ENCODE measurements at places on chromosomes 7 and 10. TPM values are rescaled to one million over a fixed set of nuclear protein-coding genes. Genes with fewer than 3 reads are reported as not detected.

The GRM3 gene
- not detected for total RNA-seq

DNA sequence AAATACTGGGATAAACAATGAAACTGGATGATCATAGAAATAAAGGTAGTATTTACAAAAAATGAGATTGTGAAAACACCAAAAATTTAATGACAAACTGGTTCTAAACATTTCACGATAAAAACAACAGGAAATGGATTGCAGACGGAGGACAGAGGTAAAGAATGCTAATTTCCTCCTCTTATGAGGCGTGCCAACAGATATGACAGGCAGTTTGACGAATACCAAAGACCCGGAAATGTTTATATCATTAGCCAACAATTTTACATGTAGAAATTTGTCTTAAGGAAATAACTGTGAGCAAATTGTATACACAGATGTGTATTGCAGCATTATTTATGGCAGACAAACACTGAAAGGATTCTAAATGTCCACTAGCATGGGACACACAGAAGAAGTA lies 162.0 kb upstream of the MGMT start:
- no peak for DNase-seq

- DNase-seq: peak; percentile 63
Observed at GRCh38 chr7:77450054-77450453, 33.9 kb upstream of the GSAP start.

DNA sequence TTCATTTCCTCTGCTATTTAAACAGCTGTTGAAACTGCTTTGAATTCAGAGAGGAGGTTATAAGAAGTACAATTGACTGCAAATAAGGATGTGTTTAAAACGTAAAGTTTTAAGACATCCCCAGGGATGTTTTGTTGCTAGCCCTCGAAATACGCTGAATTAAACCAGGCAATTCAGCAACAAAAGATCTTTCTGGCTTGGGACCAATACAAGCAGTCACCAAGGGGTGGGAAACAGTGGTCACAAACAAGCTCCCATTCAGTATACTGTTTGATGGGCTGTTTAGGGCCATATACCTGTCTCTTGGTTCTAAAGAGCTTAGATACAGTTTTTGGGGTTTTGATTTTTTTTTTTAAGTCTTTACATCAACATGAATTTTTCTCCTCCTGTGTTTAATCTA lies 446.3 kb upstream of the POT1 start:
- no peak for DNase-seq

DNA sequence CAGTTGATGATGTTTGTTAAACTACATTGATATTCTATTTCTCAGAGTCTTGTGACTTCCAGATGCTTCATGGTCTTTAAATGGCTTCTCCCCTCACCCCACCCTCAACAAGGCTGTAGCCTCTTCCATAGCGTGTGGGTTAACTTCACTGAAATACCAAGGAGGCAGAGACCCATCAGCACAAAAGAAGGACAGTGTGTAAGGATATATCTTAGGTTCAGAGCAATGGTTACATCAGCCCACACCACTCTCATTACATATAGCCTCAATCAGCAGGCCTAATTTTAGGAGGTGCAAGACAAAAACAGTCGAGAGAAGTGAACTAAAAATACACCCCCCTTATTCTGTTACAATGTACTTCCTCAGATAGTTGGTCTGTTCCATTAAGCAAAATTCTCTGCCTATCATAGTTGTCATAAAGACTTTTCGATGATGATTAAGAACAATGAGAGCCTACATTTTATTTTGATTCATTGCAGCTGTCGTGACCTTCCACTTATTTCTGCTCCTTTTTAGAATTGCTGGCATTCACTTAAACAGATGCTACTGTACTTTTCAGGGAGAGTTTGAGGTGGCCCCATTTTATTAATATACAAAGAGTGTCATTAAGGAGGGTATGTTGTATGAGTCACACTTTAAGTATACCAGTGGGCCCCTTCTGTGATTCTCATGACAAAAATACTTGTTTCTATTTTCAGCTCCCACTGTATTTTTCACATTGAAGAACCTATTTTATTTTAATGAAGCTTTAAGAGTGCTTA lies 52.1 kb downstream of the WIPF3 start:
- DNase-seq: no peak
